Stimulated activated CD4-positive, alpha-beta T cell treated with anti-CD3 and anti-CD28 coated beads, Interleukin-1b, Interleukin-23, amount 100 ng/mL, for 1 hour (primary cell): ENCODE measurements at places on chromosomes 2 and 18.

GRCh38 chr2:239504643-239505235 lies 103.9 kb upstream of the HDAC4 start:
- no peak for DNase-seq

DNA sequence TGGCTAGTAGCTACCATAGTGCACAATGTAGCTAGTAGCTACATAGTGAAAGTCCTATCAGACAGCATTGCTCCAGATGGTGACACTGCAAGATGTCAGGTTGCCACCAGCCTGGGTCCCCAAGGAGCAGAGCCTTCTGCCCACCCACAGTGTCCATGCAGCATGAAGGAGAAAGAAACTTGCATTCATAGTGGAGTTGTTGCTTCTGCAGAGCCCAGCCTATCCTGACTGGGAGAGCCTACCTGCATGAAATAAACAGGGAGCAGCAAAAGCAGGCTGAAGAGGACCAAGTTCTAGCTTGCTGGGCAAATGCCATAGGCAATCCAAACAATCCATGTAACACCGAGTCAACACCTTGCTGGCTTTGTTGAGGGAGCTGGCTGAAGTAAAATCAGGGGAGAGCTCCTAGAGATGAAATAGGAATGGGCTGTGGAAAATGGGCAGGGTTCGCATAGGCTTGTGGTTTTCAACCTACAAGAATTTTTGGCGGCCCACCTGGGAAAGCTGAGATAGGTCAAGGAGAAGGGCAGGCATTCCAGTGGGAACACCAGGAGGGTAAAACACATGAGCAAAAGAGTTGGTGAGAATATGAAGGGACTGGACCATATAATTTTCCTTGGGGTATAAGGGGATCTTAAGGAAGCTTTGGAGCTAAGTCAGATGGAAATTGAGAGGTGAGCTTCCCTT lies 195.8 kb downstream of the CYP26B1 start:
- no peak for DNase-seq

DNA sequence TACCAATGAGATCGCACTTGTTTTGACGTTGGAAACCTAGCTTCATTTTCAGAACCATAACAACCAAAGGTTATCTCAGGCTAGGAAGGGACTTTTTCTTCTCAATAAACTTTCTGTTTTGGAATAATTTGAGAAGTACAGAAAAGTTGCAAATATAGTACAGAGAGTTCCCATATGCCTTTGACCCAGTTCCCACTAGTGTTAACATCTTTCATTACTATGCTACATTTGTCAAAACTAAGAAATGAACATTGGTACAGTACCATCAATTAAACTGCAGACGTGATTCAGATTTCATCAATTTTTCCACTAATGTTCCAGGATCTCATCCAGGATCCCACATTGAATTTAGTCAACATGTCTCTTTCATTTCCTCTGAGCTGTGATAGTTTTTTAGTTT lies 111.6 kb downstream of the ATL2 start:
- no peak for DNase-seq

GRCh38 chr18:26405190-26405801 lies 143.1 kb downstream of the KCTD1 start:
- DNase-seq: no peak

GRCh38 chr2:136765256-136766072 lies at the start of gene THSD7B:
THSD7B (plus strand) TSS chr2:136765545; CDS start chr2:136882179, 116,634 bp downstream.
- DNase-seq: no peak

DNA sequence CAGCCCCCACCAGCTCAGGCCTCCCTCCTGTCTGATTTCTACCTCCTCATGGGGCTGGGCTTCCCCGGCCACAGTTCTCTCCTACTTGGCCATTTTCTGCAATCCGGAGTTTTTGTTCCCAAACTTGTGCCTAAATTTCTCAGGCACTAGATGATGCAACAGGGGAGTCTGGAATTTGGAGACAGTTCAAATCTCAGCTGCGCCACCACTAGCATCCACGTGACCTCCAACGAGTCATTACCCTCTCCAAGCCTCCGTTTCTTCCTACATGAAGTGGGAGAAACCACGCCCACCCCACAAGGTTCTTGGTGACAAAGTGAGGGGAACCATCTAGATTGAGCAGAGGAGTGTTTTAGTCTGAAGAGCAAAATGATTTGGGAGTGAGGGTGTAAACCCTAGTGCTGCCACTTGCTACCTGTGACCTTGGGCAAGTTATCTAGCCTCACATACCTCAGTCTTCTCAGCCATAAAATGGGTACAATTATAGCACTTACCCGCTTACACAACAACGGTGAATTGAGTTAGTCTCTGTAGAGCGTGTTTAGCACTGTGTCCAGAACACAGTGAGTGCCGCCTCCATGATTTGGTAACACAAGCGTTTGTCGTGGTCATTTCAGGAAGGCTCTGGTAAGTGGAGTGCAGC lies 61.4 kb upstream of the ASAP2 start:
- no peak for DNase-seq

DNA sequence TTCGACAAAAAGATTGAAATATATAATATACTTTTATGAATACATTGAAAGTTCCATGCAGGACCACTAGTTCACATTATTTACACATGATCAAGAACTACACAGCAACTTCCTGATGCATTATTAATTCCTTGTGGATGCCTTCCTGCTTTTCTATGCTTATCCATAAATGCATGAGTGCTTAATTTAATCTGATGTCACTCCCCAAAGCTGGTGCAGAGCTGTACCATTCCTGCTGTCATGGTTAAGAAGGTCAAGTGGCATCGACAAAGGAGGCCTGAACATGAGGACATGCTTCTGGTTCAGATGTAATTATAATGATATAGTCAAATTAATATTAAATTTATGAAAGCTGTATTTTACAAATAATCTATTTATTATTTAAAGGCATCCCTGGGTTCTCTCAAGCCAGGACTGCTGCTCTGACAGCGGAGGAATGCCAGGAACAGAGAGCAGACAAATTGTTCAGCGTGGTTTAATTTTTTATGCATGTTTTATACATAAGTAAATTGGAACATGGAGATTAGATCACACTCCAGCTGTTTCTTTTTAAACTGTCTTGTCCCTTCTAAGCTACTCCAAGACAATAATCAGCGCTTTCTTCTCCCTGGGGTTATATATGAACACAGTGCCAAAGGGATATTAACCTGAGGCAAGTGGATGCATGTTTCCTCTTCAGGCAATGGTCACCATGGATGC lies 307.3 kb upstream of the CNTNAP5 start:
- DNase-seq: no peak

GRCh38 chr2:105827351-105828096 lies 82.8 kb downstream of the NCK2 start:
- DNase-seq: no peak

DNA sequence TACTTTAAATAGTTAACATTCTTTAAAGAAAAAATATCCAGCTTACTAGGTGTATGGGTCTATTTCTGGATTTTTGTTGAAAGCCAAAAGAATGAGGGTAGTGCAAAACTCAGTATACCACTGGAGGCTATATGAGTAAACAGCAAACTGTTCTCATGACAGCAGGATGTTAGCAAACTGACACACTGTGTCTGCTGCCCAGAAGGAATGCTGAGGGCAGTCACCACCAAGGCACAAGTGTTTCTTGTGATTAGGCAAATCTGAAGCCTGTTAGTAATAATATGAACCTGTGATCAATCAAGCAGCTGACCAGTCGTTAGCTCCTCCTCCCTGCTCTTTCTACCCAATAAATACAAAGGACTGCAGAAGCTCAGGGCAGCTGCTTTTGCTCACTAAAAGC lies 50.5 kb upstream of the SULT1C3 start:
- no peak for DNase-seq

- no peak for DNase-seq
Measured at GRCh38 chr2:24082787-24083566, 1.7 kb downstream of the TP53I3 start.

DNA sequence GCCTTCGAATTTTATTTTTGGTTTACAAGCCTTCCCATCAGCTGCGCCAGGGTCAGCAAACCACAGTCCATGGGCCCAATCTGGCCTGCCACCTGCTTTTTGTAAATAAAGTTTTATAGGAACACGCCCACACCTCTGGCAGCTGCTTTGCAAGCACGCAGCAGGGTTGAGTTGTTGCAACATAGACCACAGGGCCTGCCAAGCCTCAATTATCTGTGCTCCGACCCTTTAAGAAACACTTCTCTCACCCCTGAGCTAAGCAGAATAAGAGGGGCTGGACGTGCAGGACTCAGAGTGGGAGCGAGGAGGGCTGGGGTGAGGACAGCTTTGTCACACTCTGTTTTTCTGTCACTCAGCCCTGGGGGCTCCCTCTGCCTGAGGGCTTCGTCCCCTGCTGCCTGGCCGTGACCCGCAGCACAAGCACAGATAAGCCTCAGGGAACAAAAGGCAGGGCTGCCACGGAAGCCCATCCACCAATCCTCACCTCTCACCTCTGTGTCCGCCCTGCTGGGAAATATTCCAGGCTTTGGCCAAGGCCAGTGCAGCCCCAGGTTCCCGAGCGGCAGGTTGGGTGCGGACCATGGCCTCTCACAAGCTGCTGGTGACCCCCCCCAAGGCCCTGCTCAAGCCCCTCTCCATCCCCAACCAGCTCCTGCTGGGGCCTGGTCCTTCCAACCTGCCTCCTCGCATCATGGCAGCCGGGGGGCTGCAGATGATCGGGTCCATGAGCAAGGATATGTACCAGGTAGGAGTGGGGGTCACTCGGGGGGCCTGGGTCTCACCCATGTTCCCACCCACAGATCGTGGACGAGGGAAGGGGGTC lies at the start of gene AGXT:
Gene AGXT, plus strand, starts transcription at position 539 of the 823 bp plus-strand sequence. Its CDS starts 42 bp downstream, at position 581.
- no peak for DNase-seq

DNA sequence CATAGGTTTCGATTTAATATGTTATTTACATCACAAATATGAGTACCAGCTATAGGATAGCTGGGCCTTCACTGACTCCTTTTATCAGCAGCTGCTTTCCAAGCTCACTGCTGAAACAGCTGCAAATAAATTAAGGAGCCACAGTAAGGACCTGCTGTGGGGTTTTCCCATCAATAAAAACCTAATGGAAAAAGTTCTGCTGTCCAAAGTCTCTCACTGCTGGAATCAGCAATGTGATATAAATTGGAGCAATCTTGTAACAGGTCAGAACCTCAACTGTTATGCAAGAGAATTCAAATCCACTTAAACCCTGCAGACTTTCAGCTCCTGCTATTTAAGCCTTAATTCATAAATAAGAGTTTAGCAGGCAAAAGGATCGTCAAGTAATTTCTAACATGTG lies 61.3 kb downstream of the NEB start:
- DNase-seq: no peak

DNA sequence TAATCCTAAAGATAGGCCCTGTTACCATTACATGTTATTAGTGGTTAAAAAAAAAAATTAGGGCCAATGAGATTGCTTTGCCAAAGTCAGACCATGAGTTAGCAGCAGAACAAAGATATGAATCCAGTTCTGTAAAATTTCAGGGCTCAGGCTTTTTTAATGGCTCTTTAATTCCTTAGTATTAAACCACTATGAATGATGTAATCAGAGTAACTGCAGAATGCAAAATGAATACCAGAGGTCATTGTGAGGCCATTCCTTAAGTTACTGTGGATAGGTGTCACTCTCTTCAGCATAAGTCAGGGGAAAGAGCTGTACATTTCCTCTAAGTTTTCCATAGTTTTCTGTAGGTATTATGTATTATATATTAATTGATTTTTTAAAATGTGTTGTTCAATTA lies 42.2 kb upstream of the TBR1 start:
- no peak for DNase-seq

DNA sequence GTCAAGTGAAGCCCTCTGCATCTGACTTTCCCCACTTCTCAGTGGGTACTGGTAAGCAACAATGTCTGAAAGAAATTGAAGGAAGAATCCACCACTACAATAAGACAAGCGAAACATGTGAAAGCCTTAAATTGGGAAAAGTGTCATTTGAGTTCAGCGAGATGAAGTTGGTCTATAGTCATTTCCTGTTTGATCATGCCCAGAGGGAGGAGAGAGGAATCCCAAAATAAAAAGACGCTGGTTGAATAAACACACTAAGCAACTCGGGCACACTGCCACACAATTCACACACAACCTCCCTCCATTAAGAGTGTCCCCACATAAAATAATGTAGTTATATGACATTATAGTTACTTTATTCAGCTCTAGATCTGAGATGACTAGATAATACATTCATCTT lies 166.1 kb downstream of the CBLN2 start:
- DNase-seq: no peak

- DNase-seq: no peak
Measured at GRCh38 chr2:20450201-20450999, 3.5 kb downstream of the RHOB start.

DNA sequence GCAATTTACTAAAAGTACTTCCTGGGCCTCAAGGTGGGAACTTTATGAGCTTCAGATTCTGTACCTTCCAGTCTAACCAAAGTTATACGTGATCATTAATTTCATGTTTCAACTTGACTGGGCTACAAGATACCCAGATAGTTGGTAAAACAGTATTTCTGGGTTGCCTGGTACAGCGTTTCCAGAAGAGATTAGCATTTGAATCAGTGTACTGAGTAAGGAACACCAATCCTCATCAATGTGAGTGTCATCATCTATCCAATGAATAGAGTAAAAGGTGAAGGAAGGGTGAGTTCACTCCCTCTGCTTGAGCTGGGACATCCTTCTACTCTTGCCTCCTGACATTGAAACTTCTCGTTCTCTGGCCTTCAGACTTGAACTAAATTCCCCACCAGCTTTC lies 274.5 kb upstream of the ID2 start:
- DNase-seq: no peak

DNA sequence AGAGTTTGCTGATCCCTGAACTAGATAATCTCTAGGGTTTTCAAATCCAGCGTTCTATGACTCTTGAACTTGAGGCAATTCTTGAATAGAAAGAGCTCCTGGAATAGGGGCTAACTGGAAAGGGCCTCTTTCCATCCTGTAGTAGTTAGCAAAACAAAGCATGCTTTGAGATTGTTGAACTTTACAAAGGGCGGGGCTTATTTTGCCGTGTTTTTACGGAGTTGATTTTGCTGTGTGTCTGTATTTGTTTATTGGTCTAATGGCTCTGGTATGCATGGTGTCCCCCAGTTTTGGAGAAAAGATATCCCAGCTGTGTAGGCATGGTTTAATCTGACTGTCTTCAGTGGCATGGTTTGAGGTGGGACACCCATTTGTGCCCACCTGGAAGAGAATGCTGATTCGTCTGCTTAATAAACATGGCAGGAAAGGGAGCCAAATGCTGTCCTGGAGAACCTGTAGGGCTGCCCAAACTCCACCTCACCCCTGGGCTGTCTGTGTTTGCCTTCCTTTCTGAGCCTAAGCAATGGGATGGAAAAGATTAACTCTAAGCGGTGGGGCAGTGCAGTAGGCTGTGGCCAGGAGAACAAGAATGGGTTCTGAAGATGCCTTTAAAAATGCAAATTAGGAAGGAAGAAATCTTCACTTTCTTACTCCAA lies 74.1 kb upstream of the FOSL2 start:
- no peak for DNase-seq

GRCh38 chr2:69561101-69561500 lies 82.4 kb downstream of the AAK1 start:
- no peak for DNase-seq
